Ecto neural progenitor cell (in vitro differentiated cells): ENCODE measurements at places on chromosomes 16 and 17.

DNA sequence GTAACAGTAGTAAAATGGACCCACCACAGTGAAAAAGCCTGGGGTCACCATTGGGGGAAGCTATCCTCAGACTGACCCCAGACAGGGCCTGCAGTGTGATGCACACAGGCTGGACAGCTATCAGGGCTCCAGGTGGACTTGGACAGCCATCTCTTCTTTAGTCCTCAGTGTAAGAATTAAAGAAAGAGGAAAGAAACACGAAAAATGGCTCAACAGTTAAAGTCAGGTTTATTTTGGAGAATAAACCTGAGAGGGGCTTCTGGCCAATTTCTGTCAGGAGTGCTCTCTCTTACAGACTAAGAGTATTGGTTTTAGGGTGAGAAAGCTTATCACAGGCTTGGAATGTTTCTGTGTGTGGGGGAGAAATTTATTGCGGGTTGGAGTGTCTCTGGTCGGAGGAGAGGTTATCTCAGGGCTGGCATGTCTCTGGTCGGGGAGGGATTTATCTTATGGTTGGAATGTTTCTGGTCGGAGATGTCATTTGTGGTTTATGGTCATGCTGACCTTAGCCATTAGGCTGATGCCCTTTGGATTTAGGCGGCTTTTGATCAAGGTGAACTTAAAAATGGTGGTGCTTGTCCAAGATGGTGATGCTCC, 10.8 kb upstream of the B4GALNT2 start:
- no peak for DNase-seq

- peak; percentile 69 for DNase-seq
Measured at GRCh38 chr17:39026980-39027451, 59.8 kb upstream of the FBXO47 start.

GRCh38 chr17:34068571-34068970, 186.5 kb upstream of the CCL2 start:
- no peak for DNase-seq

GRCh38 chr16:683396-684070, 601 bp downstream of the JMJD8 start:
- no peak for DNase-seq

GRCh38 chr17:36470499-36470898, 16.0 kb upstream of the ZNHIT3 start:
- no peak for DNase-seq

- no peak for DNase-seq
Measured at GRCh38 chr16:68756239-68756915, 19.3 kb downstream of the CDH1 start.

DNA sequence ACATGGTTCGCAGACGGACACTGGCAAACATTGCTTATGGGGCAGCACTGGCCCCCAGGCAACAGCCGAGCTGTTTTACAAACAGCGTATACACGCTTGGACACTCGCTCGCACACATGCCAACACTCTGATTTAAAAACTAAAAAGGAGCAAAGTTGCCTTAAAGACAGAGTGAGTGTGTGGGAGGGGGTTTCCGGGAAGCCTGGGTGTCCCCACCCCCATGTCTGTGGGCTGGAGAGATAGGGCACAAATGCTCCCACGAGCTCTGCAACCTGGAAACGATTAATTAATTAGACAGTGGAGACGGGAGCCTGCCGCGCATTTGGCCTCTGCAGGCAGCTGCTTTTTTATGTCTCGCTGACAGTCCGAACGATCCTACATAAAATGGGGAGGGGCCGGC, 107.9 kb upstream of the ZNF469 start:
- DNase-seq, result no peak

- no peak for DNase-seq
Measured at GRCh38 chr16:84826558-84826941, 6.8 kb downstream of the CRISPLD2 start.

GRCh38 chr16:30901201-30902028, 5.0 kb downstream of the CTF1 start:
- DNase-seq, result no peak

DNA sequence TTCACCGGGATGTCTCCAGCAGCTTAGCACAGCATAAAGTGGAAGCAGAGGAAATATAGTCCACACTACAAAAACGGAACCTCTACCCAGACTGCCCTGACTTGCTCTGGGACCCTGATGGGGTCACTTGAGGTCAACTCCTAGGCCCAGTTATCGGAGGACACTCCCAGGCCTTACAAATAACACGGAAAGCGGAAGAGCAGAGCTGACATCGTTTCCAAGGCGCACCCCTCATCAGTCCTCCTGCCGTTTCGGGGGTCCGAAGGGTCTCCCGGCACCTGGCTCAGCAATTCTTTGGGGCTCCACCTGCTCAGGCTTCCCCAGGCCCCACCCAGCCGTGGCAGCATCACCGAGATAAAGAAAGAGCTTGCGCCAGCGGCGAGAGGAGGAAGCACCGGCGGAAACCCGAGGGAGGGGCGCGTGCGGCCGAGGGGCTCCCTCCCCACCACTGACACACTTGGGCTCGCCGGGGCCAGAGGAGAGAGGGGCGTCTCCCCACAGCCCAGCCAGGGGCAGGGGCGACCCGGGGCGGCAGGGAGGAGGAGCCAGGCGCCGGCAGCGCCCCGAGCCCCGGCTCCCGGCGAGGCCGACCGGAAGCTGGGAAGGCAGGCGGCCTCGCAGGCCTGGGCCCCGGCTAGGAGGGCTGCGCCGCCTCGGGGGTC, 727 bp downstream of the CORO7 start:
- no peak for DNase-seq

- DNase-seq, result no peak
Measured at GRCh38 chr17:10205549-10206185, 7.3 kb upstream of the GAS7 start.

DNA sequence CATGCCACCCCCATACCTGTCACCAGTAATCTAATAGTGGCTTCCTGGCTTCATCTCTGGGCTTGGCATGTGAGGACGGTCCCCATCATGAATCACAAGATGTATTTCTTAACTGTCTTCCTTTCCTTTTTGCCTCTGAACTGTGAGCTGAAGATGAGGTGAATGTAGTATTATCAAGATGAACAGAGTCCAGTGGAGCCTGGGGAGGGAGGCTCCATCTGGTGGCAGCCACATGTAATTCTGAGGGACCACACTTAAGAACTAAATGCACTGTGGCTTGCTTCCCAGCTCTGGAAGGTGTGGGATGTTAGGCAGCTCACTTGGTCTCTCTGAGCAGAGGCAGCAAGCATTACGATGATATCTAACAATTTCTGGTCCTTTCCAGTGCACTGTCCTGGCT, 354.9 kb upstream of the ASIC2 start:
- no peak for DNase-seq

DNA sequence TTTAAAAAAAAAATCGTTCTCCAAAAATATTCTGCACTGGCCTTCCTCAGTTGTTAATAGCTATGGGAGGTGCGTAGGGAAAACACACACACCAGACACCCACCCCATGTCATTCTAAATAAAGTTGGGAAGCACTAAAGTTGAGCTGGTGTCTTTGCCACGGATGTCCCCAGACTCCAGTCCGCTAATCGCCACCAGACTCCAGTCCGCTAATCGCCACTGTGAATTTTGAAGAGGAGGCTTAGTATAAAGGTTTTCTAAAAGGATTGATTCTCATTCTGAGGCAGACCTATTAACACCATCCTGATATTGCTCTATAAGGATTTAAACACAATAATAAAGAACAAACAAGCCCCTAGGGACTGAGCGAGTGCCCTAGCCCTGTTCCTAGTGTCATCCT, 22.7 kb upstream of the CPSF4L start:
- DNase-seq, result no peak

DNA sequence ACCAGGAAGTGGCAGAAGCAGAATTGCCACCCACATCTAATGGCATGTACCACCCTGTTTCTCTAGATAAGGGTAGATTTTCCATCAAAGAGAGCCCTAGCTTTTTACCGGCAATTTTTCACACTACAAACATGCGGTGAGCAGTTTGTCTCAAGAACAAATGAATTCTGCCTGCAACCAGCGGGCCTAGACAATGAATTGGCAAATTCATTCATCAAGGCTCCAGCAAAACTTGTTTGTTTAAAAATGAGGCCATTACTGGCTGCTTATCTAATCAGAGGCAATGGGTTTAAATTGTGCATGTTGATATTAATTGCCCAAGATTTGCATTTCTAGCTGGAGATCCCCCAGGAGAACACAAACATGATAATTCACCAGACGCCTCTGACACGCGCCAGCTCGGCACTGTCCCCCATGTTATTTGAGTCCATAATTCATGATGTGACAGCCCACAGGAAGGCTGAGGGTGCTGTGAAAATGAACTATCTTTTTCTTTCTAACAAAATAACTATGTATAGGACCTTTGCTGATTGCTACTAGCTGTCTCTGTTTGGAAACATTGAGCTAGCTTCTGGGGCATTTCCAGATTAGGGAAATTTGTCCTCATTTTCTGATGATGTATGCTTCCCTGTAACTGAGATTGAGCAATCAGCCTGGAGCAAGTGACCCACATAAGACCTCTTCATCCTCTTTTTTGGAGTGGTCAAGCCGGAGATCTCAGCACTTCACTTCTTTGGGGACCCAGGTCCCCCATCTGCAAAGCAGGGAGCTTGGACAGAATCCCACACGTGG, 80.8 kb downstream of the CNGB1 start:
- DNase-seq, result no peak

DNA sequence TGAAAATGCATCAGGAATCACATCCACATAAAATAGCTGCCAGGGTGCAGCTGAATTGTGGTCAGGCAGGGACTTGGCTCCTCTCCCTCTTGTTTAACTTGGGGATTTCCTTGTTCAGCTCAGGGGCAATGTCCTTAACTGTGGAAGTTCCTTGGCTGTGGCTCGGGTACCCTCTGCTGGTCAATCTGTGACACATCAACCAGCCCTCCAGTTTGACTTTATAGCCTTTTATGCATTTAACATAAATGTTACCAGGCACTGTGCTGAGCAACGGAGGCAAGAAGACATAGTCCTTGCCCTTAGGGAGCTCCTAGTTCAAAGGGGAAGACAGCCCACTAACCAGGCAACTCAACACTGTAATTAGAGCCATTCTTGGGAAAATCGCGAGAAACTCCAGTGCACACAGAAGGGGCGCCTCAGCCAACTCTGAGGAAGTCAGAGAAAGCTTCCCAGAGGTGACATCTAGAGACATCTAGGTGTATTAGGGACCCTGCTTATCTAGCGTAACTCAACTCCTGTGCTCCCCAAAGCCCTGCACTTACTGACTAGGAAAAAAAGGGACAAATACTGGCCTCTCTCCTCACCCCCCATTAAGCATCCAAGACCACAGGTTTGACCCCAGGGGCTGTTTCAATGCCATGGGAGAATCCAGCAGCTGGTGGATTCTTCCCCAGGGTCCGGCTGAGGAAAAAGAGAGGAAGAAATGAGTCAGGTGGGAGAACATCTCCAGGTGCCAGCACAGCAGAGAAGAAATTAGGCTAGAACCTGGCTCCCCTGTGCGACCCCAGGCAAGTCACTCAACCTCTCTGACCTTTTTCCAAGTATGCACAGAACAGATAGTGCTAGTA, 17.3 kb upstream of the EEF2K start:
- peak; percentile 70 for DNase-seq

DNA sequence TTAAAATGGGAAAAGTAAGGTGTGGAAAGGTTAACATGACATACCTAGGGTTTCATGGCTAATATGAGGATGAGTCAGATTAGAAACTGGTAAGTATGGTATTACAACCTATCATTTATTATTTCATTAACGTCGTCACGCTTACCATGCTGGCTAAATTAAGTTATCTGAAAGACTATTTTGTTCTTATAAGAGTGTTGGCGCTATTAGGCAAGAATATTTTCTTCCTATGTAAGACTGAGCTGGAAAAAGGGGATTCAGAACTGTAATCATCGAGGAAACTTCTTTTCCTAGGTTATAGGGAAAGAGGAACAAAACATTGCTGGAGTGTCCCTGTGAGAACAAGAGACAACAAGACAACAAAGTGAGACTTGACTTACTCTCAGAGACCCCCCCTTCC, 440.8 kb downstream of the KCNJ2 start:
- no peak for DNase-seq

GRCh38 chr17:21190078-21190477, 23.9 kb downstream of the TMEM11 start:
- no peak for DNase-seq

- DNase-seq, result no peak
Measured at GRCh38 chr17:36597226-36597625, 4.2 kb upstream of the MRM1 start.

DNA sequence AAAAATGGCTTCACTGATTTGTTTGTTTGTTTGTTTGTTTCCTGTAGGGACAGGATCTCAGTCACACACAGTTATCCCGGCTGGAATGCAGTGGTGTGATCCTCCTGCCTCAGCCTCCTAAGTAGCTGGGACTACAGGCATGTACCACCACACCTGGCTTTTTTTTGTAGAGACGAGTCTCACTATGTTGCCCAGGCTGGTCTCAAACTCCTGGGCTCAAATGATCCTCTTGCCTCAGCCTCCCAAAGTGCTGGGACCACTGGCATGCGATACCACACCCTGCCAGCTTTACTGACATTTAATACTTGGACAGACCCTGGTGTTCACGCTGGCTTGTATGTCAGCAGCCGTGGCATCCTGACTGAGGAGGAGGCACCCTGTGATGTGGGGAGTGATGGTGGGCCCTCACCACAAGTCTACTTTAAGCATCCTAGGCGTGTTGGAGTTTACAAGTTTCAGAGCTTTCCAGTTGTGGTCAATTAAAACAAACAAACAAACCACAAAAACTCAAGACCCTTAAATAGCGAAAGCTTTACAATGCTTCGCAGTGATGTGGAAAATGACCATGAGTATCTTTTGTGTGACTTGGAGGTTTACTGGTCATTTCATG, 5.1 kb downstream of the ABCA3 start:
- no peak for DNase-seq

GRCh38 chr17:81510785-81511553, 1.6 kb downstream of the ACTG1 start:
- DNase-seq, result peak; percentile 58

DNA sequence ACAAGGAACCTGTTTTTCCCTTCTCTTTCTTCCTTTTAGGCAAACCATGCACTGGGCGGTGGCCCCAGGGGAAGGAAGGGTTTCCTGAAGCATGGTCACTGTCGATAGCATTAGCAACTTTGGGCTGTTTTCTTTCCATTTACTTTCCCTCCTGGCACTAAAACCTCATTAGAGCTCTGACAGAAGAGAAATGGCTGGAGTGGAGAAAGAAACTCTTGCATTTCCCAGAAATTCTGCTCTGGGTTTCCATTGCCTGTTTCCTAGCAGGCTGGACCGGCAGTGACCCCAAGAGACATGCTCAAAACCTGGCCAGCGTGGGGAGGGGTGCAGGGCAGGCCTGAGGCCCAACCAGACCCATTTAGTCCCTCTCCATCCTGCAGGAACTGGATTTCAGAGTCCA, 230.7 kb upstream of the CCL2 start:
- no peak for DNase-seq

DNA sequence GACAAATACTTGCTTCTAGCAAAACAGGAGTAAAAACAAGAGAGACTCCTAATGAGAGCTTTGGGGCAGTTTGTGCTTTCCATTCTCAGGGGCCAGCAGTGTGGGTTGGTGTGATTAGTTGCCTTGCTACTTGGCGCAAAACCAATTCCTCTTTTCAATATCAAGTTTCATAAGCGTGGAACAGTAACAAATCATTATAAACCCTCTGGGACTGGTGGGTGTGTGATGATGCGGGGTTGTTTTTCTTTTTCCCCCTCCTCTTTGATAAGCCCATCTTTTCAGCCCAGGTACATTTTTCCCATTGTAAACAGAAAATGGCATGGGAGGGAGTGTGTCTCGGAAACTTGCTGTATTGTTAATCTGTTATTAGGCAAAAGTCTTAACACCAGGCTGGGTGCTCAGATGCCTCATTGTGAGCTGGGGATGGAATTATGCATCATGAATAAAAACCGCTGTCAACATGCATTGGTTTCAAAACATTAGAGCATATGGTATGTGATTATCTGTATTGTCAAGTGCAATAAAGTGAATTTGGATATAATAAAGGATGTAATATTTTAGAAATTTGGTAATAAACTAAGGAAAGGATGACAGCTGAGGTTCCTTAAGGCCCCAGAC, 166.4 kb downstream of the CCDC182 start:
- no peak for DNase-seq
